ENCODE measurements at places on chromosomes 12 and 14.

GRCh38 chr14:101155575-101155974, 252.1 kb upstream of the RTL1 start:
- DNase-seq, result no peak

DNA sequence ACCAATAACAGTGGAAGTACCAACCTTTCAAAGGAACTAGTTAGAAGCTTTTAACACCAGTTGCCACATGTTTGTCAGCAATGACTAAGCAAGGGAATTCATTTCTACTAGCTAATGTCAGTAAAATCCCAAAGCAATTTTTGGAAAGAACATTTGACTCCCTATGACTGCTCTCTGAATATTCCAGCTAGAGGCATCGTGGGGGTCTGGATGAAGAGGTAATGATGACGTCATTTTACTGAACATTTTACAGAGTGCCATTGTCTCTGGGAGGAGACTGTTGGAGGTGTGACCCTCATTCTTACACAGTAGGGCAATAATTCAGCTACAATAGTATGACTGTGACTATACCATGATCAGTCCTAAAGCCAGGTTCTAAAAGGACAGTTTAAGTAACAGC, 204.8 kb downstream of the ITPR2 start:
- no peak for DNase-seq

GRCh38 chr12:79143803-79144202, 279.2 kb downstream of the SYT1 start:
- DNase-seq, result no peak

DNA sequence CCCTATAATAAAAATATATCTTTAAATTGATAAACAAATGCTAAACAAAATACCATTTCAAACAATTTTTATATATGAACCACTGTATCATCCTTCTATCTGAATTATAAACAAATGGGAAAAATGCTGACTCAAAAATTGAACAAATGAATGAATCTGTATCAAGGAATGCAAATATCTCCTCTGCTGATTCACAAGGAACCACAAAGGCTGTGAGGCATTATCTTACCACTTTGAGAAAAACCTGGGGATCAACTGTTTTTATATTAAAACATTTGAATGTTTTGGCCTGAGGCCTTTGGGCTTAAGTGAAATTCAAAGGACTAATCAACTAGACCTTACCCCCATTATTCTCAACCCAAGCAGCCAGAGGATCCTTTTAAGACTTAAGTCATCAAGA, 86.3 kb downstream of the EML5 start:
- no peak for DNase-seq

DNA sequence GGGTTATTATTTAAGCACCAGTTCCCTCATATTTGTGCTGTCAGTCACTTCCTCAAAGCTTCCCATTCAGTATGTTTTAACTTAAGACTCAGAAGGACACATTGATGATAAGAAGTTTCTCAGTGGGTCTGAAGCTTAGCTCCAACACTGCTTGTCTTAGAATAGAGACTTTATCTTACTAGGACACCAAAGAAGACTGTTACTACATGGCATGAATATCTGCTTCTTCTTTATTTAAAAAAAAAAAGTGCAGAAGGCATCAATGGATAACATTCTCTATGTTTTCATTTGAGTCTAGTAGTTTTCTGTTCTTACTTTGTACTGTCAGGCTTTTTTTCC, 404.2 kb downstream of the DAD1 start:
- no peak for DNase-seq

DNA sequence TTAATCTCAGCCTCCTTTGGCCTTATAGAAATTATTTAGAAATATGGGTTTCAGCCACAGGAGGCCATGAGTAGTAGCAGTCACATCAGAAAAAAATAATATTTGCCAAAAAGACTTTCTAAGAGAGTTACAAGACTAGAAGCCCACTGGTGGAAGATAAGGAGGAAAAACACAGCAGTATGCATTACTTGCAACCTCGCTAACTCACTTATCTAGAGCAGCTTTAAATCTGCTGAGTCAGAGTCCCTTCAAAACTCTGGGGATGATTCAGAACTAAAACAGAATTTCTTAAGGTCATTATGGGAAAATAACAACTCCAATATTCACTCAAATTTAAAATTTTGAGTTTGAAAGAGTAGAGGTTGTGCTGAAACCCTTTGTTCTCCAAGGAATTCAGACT, 6.2 kb downstream of the OR4K17 start:
- no peak for DNase-seq

Data from retinal pigment epithelial cell (primary cell).